ENCODE measurements at places on chromosomes 13 and 19.
A peak's percentile ranks its signal among the peaks of the same experiment; 100 is the strongest.

DNA sequence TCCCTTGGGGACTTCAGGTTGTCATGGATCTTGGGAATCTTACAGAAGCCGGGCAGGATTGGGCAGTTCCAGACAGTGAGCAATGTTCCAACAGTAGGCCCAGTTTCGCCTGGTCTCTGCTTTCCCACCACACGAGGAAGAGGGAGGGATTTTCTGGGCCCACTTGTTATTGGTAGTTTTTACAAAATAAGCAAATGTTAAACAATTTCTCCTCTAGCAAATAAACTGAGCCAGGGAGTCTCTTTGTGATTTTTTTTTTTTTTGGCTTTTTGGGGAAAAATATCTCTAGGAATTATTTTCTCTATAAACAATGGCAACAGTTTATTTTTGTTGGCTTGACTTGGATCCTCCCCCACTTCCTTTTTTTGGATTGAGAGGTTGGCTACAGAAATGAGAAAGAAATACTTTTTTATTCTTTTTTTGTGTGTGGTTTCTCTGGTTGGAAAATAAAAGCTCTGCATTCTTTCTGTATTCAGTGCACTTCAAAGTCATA, 89.3 kb downstream of the TM9SF2 start:
- no peak for DNase-seq

DNA sequence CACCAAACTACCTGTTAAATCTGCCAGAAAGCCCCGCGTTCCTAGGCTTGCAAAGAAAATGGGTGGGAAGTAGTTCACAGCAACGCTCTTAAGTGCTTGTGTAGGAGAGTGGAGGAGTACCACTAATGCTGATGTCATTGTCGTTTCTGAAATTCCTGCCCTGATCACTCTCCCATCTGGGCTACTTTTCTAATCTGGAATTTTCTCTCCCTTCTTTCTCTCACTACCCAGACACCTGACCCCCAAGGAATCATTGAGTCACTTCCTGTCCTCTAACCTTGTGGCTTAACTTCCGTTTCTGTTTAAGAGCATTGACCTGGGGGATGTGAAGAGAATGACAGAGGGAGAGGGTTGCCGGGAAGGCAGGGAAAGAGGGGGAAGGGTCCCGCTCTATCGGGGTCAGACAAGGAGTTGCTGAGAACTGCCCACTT, 98.7 kb downstream of the STARD13 start:
- DNase-seq: peak; percentile 64

- no peak for DNase-seq
These were observed 664.9 kb downstream of the PCDH9 start for GRCh38 chr13:66565279-66565678.

- no peak for DNase-seq
These were observed 10.9 kb downstream of the UBAC2 start for GRCh38 chr13:99211421-99212035.

GRCh38 chr13:40017662-40018262, 362.3 kb downstream of the COG6 start:
- no peak for DNase-seq

DNA sequence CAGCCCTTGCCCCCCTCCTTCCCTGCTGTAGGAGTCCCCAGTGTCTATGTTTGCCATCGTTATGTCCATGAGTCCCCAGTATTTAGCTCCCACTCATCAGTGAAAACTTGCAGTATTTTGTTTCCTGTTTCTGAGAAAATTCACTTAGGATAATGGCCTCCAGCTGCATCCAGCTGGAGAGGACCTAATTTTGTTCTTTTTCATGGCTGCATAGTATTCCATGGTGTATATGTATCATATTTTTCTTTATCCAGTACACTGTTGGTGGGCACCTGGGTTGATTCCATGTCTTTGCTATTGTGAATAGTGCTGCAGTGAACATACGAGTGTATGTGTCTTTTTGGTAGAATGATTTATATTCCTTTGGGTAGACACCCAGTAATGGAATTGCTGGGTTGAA, 18.0 kb upstream of the POP4 start:
- no peak for DNase-seq

DNA sequence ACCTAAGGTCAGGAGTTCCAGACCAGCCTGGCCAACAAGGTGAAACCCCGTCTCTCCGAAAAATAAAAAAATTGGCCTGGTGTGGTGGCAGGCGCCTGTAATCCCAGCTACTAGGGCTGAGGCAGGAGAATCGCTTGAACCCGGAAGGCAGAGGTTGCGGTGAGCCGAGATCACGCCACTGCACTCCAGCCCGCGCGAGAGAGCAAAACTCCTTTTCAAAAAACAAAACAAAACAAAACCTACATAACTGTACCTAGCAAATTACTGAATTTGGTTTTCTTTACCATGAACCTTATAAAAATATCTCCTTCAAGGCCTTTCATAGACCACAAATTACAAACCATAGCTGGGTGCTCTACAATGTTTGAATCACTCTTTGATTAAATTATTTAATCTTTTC, 760 bp downstream of the ZNF91 start:
- DNase-seq: no peak

GRCh38 chr13:110449219-110450015, 112.1 kb downstream of the RAB20 start:
- DNase-seq: no peak

GRCh38 chr13:44694291-44694690, 118.2 kb upstream of the TSC22D1 start:
- no peak for DNase-seq

GRCh38 chr13:98541701-98542203, 35.2 kb downstream of the STK24 start:
- no peak for DNase-seq

GRCh38 chr13:74979703-74980102, 502.3 kb downstream of the TBC1D4 start:
- no peak for DNase-seq

DNA sequence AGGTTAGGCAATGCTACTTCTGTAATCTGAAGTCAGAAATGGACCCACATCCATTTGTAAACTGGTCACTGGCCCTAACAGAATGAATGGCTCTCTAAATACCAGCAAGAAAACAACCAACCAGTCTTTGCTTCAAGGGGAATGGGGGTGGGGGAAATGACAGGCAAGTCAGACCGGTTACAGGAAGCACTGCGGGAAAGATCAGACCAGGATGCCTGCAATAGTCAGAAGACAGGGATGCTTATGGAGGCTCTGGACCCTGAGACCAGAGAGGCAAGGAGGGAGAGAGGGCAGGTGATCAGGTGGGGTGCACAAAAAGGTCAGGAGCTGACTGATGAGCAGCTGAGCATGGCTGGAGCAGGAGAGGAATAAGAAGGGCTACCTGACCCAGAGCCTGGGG, 13.1 kb downstream of the MED26 start:
- DNase-seq: no peak

GRCh38 chr13:95226932-95227695, 74.1 kb downstream of the ABCC4 start:
- no peak for DNase-seq

GRCh38 chr13:51806566-51806965, 2.6 kb upstream of the DHRS12 start:
- peak; percentile 34 for DNase-seq

DNA sequence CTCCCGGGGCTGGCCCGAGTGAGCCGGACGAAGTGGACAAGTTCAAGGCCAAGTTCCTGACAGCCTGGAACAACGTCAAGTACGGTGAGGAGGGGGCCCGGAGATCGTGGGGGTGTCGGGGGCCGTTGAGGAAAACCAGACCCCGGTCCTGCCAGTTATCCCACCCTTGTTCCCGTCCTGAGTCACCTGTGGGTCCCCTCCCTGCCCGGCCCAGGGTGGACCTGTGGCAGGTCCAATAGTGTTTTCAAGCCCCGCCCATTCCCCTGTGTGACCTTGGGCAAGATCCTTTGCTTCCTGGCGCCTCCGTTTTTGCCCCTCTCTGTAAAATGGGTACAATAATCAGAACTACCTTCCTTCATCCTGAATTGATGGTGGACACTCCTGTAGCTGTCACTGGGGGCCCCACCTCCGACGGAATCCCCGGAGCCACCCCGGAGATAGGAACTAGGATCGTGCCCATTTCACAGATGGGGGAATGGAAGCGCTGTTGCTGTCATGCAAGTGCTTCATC, 593 bp downstream of the ATG4D start:
- DNase-seq: no peak

DNA sequence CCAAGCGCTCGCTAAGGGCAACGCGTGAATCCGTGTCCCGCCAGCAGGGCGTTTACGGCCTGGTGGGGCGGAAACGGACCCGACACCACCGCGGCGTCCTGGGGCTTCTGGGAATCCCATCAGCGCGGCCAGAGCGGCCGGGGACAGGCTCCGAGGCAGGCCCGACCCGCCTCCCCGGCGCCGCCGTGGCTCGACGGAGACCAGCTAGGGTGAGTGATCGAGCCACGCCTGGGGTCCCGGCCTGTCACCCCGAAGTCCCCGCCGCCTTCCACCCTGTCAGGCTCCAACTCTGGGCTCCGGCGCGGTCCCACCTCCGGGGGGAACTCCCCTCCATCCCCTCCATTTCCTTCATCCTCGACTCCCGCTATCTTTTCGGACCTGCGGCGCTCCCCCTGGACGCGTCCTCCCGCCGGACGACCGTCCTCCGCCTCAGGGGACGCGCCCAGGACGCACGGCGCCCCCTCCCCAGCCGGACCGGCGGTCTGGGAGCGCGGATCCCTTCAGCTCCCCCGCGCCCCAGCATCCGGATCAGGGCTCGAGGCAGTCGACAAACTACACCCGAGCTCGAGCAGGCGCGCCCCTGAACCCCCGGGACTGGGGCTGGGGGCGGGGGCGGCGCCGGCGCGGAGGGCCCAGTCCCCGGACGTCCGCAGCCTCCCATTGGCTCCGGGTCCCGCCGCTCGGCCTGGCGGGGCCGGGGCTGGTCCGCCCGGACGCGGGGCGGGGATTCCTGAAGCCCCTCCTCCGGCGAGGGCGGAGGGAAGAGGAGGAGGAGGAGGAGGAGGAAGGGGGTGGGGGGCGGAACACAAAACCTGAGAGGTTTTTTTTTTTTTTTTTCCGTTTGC, 638 bp upstream of the BICRA start:
- peak; percentile 97 for DNase-seq

GRCh38 chr13:76799696-76800095, 86.5 kb downstream of the KCTD12 start:
- no peak for DNase-seq

DNA sequence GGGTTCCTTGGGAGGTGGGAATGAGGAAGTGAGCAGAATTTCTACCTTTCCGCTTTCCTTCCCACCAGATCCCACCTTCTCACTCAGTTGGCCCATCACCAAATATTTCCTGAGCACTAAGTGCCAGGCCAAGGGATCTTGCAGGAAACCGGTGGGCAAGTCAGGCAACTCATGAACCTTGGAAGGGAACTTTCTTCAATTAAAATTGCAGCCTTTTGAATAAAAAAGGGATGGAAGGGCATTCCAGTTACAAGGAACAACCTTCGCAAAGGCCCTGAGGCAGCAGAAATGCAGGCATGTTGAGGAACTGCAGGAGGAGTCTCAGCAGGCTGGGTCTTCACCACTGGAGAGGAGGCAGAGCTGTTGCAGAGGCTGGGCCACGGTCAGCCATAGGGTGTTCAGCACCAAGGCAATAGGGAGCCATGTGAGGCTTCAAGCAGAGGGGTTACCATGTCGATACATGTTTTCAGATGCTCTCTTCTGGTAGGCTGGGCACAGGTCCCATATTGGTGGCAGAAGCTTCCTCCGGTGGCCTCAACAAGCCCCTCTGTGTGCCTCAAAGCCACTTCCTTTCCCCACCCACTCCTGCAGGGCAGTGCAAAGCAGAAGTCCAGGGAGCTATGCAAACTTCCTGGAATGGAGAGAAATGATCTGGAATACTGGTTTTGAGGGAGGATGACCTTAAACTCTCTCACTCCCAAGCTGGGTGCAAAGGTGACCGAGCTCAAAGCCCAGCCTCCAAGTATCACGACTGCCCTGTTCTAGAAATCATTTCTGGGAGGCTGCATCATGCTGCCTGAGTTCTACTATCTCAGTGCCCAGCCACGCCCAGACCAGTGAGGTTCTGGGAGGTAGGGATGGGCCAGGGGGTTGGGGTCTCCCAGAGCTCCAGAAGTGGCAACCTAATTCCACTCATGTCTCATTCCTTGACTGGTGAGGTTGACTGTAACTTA, at the start of gene FUT6:
FUT6 (minus strand) TSS at position 638 of the 953 bp plus-strand sequence. CDS start 7,135 bp downstream, outside the sequence.
- DNase-seq: no peak

DNA sequence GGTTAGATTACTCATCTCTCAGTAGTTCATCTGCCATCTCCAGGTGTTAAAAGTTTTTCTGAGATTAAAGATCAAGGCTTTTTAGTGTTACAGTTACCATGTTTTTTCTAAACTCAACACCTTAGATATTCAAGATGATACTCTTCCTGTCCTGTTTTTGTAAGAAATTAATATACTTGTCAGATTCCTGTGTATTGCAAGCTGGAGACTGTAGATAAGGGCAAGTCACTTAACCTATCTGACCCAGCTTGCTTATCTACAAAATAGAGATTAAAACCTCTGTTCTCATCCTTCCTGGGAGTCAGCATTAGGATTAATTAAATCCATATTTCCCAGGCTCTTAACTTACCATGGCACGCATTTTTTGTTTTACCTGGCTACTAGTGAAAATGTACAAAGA, 25.2 kb downstream of the SUGT1 start:
- DNase-seq: no peak

GRCh38 chr13:59356607-59357006, 807.1 kb downstream of the DIAPH3 start:
- DNase-seq: no peak

DNA sequence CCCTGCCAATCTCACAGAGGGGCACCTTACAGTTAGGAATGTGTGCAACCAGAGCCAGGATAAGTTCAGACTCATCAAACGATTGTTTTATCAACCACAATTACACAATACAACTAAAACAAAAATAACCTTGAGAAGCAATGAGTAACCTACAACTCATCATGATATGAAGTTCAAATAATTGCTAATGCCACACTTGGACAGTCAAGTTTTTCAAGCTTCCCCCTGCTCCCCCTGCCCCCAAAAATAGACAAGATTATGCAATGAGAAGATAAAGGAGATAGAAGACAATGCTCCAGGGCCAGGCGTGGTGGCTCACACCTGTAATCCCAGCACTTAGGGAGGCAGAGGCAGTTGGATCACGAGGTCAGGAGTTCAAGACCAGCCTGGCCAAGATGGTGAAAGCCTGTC, 13.6 kb upstream of the KPNA3 start:
- DNase-seq: no peak

All from putamen (tissue), 1 donor.